Stimulated activated CD8-positive, alpha-beta memory T cell treated with anti-CD3 and anti-CD28 coated beads, Interleukin-7, amount 100 ng/mL, for 4 hours (primary cell): ENCODE measurements at places on chromosomes 6 and 20.

DNA sequence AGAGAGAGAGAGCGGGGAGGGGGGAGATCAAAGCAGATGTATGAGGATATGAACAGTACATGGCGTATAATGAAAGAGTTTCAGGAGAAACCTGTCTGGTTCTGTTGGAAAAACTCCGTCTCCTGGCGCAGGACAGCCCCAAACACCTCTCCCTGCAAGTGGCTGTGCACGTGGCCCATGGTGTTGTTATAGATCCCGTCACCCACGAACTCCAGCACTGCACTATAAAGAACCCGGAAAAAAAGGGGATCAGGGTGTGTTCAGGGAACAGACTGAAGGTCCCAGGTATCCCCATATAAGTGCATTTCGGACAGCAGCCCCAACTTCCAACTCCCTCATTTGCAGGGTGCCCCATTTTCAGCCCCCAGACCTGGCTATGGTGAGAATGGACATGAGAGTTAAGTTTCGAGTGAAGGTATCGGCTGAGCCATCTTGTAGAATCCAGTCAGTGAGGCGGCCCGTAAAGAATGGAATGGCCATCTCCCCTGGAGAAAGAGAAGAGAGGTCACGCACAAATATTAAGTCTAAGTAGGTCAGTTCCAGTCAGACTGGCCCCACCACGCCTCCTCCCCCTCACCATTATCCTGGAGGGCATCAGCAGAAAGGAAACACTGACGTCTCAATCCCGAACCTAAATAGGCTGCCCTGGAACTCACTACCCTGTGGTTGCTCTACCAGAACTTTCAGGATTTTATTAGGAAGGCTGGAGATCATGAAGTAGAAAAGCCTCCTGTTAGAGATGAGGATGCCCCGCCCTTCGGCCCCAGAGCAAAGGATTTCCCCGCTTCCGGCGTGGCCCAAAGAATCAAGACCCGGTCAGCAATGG lies 1.3 kb downstream of the TAP1 start:
- no peak for DNase-seq

DNA sequence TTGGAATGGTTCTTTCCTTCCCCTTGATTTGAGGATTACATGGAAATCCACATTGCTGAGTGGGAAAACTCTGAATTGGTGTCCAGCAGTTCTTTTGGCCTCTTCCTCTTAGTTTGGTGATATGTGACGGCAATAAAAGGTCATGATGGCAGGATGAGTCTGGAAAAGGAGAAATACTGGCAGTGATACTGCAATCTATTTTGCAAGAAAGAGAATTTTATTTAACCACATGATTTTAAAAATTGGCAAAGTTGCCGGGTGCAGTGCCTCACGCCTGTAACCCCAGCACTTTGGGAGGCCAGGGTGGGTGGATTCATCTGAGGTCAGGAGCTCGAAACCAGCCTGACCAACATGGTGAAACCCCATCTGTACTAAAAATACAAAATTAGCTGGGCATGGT lies 73.1 kb downstream of the ADTRP start:
- no peak for DNase-seq

DNA sequence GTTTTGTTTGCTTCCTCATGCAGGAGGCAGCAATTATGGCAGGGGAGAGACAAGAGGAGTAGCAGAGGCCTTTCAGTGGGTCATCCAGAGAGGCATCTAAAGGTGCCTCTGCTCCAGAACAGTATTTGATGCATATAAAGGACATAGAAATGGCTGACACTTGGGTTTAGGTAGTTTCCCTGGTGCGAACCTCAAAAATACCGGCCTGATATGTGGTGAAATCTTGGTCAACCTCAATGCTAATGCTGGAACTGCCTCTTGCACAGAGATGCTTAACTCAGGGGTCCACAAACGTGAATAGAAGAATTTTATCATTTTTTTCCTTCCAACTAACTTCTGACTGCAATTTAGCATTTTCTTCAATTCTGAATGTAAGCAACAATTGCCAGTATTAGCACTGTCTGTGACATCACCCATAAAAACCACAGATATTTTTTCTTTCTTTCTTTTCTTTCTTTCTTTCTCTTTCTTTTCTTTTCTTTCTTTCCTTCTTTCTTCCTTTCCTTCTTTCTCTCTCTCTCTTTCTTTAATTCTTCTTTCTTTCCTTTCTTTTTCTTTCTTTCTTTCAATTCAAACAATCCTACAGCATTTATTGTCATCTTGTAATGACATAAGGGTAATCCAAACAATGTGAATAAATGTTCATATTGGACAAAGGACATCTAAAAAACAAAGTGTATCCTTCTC lies 180.0 kb upstream of the UST start:
- DNase-seq = no peak

DNA sequence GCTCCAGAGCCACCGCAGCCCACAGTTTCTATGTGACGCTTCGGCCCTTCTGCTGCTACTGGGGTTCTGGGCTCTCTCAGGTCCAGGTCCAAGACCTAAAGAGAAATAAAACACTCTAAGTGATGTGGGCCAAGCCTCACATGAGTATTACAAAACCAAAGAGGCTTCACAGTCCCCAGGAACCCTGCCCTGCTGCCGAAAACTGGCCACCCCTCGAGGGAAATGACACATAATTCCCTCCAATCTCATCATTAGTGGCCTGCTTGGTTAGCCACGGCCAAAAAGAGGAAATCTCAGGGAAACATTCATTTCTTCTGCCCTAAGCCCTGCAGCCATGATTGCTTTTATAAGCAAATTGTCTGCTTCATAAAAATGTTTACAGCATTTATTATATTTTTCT lies 32.5 kb downstream of the DLL1 start:
- no peak for DNase-seq
